Epithelial cell of umbilical artery (primary cell): ENCODE measurements at places on chromosomes 3 and 15. TPM values are rescaled to one million over a fixed set of nuclear protein-coding genes. Genes with fewer than 3 reads are reported as not detected.

Gene PLA2G4D
- not detected in 2 replicates for total RNA-seq

Gene SSUH2
- not detected in 2 replicates for total RNA-seq

Gene NDN
- 38.0 and 55.3 TPM in 2 replicates for total RNA-seq

Gene GBE1
- 137 and 141 TPM in 2 replicates for total RNA-seq

Gene ACAN
- not detected in 2 replicates for total RNA-seq

Gene CLRN1
- not detected in 2 replicates for total RNA-seq

Gene EPHA3
- 0.15 TPM in 1 of 2 replicates, not detected in the other for total RNA-seq

Gene LEKR1
- 0.32 TPM in 1 of 2 replicates, not detected in the other for total RNA-seq

Gene GUCA1C
- not detected in 2 replicates for total RNA-seq

Gene TMCO5A
- not detected in 2 replicates for total RNA-seq

Gene OXTR
- total RNA-seq: under 0.01 and 0.30 TPM in 2 replicates

Gene PLA2G4B
- 0.32 and 0.61 TPM in 2 replicates for total RNA-seq

Gene THAP10
- total RNA-seq: 1.9 and 3.8 TPM in 2 replicates

Gene SYNPR
- not detected in 2 replicates for total RNA-seq

Gene PRR20G
- not detected in 2 replicates for total RNA-seq

Gene TNNC1
- not detected in 2 replicates for total RNA-seq

Gene GPR149
- not detected in 2 replicates for total RNA-seq

Gene KCNMB3
- total RNA-seq: 0.65 and 1.1 TPM in 2 replicates

Gene OCA2
- total RNA-seq: not detected in 2 replicates

Gene LMAN1L
- total RNA-seq: not detected in 2 replicates

Gene SLC28A1
- total RNA-seq: not detected in 2 replicates

Gene MUC13
- not detected in 2 replicates for total RNA-seq

Gene ZNF619
- total RNA-seq: 5.2 and 10.2 TPM in 2 replicates

Gene MORC1
- not detected in 2 replicates for total RNA-seq

Gene NSMCE3
- 7.8 and 9.1 TPM in 2 replicates for total RNA-seq

Gene HESX1
- 0.32 and 0.46 TPM in 2 replicates for total RNA-seq

Gene ANKRD63
- not detected in 2 replicates for total RNA-seq

Gene HHATL
- total RNA-seq: not detected in 2 replicates

Gene LIPH
- not detected in 2 replicates for total RNA-seq

Gene CADPS
- under 0.01 and 0.15 TPM in 2 replicates for total RNA-seq

Gene ACKR4
- total RNA-seq: 0.32 and 3.6 TPM in 2 replicates

Gene MFSD1
- total RNA-seq: 57.8 and 121 TPM in 2 replicates

Gene VIPR1
- 0.32 and 0.46 TPM in 2 replicates for total RNA-seq

Gene CAND2
- 5.2 and 5.5 TPM in 2 replicates for total RNA-seq

Gene APOD
- 0.61 and 1.3 TPM in 2 replicates for total RNA-seq

Gene SNX22
- 0.65 and 0.76 TPM in 2 replicates for total RNA-seq

Gene DAZL
- total RNA-seq: not detected in 2 replicates

Gene EBLN2
- 2.9 and 10.0 TPM in 2 replicates for total RNA-seq

Gene PLIN1
- under 0.01 and 0.15 TPM in 2 replicates for total RNA-seq
